Inflammatory macrophage (primary cell): ENCODE measurements at places on chromosomes 3 and 15.

GRCh38 chr15:70936326-70936725 is 43.7 kb downstream of the LRRC49 start:
- no peak for DNase-seq

- no peak for DNase-seq
These were observed 32.9 kb downstream of the CERS3 start for GRCh38 chr15:100495861-100496260.

DNA sequence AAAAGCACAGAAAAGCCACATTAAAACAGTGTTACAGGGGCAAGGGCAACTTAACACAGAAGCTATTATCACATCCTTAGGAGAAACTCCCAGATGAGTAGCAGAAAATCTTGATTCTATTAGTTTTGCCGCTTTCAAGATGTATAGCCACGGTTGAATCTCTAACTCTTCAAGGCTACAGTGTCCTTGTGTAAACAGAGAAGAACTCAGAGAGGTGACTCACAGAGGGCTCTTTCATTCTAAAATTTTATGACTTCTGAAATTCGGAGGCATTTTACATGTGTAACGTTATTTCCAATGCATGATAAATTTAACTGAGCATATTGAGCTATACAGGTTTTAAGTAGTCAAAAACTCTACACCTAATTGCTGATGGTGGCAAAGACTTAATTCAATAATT is 846.6 kb downstream of the GBE1 start:
- DNase-seq, result no peak

DNA sequence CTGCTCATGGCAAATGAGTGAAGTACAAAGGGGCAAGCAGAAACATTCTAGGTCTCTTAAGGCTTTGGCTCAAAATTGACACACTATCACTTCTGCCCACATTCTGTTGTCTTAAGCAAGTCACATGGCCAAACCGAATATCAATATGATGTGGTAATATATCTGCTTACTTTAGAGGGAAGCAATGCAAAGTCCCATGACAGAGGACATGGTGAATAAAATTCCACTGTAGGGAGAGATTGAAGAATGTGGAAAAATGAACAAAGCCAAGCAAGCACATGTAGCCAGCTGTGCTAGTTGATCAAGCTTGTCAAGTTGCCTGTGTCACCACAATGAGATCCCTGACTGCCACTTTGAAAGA is 11.2 kb upstream of the TBC1D5 start:
- DNase-seq, result peak; percentile 0

GRCh38 chr3:43629741-43630140 is 7.9 kb upstream of the ANO10 start:
- DNase-seq, result no peak

DNA sequence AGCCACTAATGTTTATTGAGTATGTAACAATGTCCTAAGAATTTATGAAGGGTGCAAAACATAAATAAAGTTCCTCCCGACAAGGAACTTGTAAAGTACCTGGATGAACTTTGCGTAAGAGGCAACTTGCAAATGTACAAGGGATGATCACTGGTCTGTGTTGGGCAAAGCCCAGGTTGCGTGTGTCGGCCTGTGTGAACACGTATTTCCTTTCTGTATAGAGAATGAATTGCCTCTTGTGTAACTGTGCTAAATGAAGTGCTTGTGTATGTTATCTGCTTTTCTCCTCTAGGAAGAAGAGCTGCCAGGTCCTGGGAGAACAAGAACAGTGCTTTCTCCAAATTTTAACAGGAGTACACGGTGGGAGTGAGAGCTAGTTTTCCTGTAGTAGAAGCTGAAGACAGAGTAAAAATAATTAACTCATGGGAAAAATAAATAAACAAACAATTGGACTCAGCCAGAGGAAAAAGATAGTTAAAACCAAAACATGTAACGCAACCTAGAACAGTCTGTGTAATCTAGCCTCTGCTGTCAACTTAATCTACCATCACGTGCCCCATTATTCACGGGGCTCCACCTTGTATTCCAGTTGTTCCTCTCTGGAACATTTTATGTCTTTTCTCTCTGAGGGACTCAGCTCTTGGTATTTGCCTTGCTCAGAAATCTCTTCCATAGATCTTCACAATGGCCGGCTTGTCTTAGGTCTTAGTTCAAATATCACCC is 83.7 kb upstream of the RASGRP1 start:
- DNase-seq, result no peak

- DNase-seq, result peak; percentile 10
These were observed 269.5 kb downstream of the SUCLG2 start for GRCh38 chr3:67384760-67385397.

DNA sequence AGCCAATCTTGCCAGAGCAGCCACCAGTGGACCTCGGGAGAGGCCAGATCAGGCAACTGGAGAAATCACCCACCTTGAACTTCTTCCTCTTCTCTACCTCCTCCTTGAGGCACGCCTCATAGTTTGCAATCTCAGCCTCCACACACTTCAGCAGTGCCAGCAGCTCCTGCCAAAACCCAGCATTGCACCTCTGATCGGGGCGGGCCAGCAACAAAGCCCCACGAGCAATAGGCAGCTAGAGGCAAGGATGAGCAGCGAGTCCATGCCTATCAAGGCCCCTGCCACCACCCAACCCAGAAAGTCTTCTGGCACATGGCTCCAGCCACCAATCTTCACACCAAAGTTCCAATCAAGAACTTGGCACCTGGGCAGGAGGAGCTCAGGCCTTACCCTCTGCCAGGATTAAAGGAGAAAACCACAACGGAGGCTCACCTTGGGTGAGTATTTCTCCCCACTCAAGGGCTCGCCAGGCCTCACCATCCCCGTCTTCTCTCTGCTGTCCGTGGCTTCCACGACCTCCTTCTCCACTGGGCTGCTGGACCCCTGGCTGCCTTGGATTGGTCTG is 42.1 kb downstream of the SEMA3G start:
- no peak for DNase-seq

- DNase-seq, result no peak
These were observed 543.4 kb downstream of the GBE1 start for GRCh38 chr3:81218023-81218422.

- no peak for DNase-seq
These were observed 398.5 kb downstream of the ROBO1 start for GRCh38 chr3:79369306-79369705.

DNA sequence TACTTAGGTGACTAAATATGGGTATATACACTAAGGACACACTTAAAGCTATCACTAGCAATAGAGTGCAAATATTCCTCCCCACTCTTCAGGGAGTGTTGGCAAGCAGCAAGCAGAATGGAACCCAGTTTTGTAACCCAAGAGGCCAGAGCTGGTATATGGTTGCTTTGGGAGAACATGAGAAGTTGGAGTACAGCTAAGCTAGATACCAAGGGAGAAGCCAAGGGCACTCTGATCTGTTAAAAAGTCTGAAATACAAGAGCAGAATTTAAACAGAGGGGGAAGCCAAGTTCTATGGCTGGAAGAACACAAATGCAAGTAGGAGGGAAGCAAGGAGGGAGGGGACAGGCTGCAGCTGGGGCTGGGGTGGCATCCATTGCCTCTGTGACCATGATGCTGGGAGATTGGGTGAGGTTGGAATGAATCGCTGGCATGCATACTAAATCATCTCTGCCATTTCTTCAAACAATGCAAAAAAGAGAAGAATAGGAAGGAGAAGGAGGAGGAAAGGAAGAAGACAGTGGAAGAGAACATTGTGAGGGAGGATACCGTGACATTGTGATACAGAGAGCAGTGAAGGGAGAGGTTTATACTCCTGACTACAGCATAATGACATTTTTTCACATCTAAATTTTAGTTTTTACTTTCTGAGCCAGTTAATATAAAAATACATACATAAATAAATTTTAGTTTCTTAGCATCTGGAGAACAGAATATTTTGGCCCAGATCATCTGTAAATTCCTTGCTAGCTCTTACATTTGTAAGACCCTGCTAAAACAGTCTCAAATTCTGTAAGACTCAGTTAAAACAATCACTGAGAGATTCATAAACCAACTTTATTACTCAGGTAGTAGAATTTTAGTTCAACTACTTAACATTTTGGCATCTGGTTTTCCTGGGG is 9.0 kb upstream of the ANXA2 start:
- DNase-seq, result no peak

DNA sequence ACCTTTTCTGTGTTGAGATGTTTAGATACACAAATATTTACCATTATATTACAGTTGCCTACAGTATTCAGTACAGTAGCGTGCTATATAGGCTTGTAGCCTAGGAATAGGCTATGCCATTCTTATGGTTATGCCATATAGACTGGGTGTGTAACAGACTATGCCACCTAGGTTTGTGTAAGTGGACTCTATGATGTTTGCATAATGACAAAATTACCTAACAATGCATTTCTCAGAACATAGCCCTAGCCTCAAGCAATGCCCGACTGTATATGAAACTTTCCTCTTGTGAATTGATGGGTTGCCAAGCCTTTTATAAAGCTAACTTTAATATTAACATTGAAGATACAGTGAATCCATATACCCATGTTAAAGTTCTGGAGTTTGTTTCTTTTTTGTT is 10.3 kb upstream of the PHLDB2 start:
- no peak for DNase-seq

GRCh38 chr3:186411994-186412393 is 50.0 kb upstream of the DGKG start:
- DNase-seq, result no peak

- no peak for DNase-seq
These were observed 57.8 kb downstream of the MAP3K13 start for GRCh38 chr3:185420762-185421161.

GRCh38 chr15:40290545-40290917 is 7.7 kb upstream of the ANKRD63 start:
- no peak for DNase-seq

GRCh38 chr3:28290863-28291300 is 49.5 kb downstream of the CMC1 start:
- no peak for DNase-seq

GRCh38 chr3:77885381-77885780 is 845.5 kb downstream of the ROBO2 start:
- DNase-seq, result no peak

DNA sequence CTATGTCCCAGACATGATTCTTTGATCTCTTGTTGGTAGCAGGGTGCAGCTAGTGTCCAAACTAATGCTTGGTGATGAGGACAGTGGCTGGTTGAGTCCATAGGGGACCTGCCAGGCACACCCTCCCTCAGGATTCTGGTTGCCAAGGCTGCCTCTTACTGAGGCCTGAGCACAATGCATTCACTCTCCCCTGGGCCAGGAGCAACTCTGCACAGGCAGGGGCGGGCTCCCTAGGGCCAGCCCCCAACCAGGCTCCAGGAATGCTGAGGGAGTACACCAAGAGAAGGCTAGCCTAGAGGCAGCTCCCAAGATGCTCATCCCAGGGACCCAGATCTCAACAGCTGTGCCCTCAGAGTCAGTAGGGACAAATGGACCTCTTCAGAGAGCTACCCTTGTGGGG is 46.2 kb upstream of the HERC1 start:
- no peak for DNase-seq

- no peak for DNase-seq
These were observed 13.3 kb upstream of the CD200 start for GRCh38 chr3:112319516-112320276.

DNA sequence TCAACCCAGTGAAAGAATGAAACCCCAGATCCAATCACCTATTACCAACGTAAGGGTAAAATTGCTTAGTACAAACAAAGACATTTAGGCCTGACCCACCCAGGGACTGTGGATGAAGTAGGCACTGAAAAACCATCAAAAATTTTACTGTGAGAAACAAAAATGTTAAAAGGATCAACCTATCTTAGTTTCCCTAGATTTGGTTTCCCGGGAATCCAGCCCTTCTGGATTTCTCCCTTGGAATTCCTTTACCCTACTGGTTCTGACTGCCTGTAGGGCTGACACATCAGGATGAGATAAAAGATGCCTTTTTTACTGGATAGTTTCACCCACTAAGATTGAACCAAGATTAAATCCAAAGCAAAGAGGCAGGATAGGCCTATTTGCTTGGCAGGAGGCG is 102.7 kb downstream of the SCAPER start:
- no peak for DNase-seq

DNA sequence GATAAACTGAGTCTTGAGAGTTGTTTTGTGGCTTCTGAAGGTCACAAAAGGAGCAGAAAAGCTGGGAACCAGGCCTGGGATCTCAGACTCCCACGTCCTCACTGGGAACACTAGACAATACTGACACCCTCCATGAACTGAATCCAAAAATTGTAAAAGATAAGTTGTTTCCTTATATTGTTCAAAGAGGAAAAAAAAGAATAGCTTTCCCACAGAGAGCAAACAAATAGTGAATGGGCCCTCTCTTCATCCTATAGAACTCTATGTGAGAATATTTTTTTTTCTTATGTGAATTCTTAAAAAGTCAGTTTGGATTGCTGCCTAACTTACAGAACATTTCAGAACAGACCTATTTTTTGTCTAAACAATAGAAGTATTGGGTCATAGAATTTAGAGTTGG is 203.5 kb downstream of the MECOM start:
- DNase-seq, result no peak

GRCh38 chr3:107452436-107452835 is 70.3 kb upstream of the BBX start:
- DNase-seq, result no peak

GRCh38 chr15:80480909-80481308 is 76.7 kb downstream of the ARNT2 start:
- no peak for DNase-seq

DNA sequence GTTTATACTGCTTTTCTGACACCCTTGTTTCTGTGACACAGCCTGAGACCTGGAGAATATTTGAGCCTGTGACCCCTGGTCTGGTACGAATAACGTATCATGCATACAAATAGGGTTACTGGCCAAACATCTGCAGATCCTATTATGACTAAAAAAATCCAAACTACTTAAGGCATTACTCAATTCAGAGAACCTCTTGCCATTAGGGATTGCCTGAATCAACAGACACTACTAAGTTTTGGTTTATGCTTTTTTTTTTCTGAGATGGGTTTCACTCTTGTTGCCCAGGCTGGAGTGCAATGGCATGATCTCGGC is 35.4 kb downstream of the OSBPL10 start:
- DNase-seq, result no peak

- DNase-seq, result no peak
These were observed 168.5 kb upstream of the NSMCE3 start for GRCh38 chr15:29437888-29438702.

DNA sequence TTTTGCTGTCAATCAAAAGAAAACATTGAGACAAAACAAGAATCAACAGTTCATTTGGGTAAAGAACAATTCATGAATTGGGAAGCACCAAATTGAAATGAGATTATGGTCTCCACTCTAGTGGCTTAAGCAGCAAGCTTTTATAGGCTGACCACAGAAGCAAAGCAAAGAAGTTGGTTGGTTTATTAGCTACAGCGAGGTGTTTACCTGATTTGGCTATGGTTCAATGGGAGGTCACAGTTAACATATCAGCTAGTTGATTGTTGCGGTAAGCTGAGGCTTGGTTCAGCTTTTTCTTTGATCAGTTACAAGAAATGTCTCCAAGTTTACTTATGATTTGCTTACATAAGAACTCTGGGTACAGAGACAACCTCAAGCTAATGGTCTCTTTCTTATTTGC is 640.5 kb upstream of the GOLIM4 start:
- DNase-seq, result no peak

- DNase-seq, result peak; percentile 54
These were observed 31.7 kb upstream of the RAB11A start for GRCh38 chr15:65837301-65838294.

- DNase-seq, result no peak
These were observed 46.8 kb upstream of the VPS8 start for GRCh38 chr3:184765047-184765729.
